DND-41 (cell line): ENCODE measurements at places on chromosomes 2 and 18.

DNA sequence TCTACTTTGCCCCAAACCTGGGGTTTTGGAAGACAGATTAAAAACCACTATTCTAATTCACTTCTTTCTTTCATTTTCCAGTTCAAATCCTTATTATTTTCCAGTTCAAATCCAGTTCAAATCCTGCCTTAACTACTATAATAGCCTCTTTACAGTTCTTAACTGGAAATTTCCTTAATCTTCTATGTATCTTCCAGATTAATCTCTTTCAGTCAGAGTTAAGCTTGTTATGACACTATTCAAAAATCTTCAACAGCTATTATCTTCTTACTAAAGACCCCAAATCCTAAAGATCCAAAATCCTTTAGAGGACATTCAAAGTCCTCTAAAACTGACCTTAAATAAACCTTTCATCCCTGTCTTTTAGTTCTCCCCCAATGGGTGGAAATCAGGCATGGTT lies 30.1 kb downstream of the EIF2AK3 start:
- no peak for DNase-seq

DNA sequence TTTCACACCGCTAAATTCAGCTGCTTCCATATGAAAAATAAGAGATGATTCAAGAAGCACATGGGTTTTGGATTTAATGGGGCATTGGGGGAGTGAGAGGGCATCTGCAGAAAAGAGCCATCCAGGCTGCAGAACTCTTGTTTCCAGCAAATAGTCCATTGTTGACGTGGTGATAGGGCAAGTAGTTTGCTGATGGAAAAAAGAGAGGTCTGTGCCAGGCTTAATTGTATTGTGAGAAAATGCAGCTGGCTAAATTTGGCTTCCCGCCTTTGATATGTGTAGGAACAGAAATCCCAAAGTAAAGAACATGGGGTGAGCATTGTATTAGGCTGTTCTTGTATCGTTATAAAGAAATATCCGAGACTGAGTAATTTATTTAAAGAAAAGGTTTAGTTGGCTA lies 199.5 kb downstream of the SETBP1 start:
- no peak for DNase-seq

GRCh38 chr18:75210274-75211001 lies at the start of gene TSHZ1:
TSHZ1 (plus strand) TSS chr18:75210797; CDS start chr18:75211877, 1,080 bp downstream.
- DNase-seq, result peak; percentile 79

- no peak for DNase-seq
Observed at GRCh38 chr2:121486191-121486790, 44.4 kb upstream of the RNU4ATAC start.
